Left lung (tissue), 14 donors: ENCODE measurements at places on chromosomes 1 and 21. TPM values are rescaled to one million over a fixed set of nuclear protein-coding genes. Genes with fewer than 3 reads are reported as not detected.
A peak's percentile ranks its signal among the peaks of the same experiment; 100 is the strongest.

DNA sequence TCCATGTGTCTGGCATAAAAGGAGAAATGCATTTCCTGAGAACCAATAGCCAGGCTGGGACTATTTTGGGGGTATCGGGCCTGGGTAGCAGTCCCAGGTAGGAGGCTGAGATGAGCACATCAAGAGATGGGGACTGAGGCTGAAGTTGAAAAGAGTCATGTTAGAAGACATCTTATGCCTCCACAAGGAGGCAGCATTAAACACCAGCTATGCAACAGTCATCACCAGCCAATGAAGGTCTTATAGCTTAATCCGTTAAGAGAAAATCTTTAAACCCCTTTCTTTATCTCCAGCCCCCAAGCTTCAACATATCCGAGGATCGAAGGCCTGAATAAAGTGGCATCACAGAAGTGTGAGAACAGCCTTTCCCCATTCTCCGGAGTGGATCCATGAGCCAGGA lies 640.7 kb upstream of the PTBP2 start:
- no peak for DNase-seq

DNA sequence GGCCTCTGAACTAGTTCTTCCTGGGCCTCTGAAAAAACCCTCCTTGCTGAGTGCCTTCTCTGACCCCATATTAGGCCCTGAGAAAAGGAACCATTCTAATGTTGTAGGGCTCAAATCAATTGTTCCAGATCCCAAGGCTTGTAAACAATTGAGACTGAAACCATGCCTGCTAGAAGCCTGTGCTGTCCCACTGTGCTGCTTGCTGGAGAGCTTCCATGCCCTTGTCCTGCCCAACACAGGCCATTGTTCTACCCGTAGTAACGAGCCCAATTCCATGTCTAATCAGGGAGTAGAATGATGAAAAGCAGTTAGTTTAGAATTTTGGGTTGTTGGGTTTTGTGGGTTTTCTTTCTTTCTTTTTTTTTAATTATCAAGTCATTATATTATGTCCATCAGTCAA lies 47.4 kb downstream of the ZNF281 start:
- DNase-seq: no peak

DNA sequence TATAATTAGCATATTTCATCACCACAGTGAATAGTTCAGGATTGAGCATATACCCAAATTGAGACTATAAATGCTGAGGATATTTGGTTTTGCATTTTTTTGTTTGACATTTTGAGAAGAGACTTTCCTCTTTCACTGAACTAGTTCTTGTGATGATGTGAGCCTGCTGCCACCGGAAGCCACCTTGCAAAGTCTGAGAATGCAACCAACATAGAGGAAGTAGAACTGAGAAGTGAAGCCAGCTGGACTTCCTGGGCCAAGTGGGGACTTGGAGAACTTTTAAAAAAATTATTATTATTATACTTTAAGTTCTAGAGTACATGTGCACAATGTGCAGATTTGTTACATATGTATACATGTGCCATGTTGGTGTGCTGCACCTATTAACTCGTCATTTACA lies 102.3 kb downstream of the RPE65 start:
- no peak for DNase-seq

DNA sequence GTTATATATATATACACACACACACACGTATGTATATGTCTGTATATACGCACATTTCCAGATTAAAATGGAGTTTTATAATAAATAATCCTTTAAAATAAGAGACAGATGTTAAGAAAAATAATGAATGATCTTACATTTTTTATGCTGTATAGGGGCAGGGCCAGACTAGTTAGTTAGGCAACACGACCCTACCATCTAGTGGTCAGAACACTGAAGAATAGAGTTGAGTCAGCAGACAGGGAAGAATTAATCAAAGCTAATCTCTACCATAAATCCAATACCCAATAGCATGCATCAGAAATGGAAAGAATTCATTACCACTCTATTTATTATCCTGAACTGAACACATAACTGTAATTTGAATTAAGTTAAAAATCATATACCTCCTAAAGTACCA lies 156.7 kb downstream of the BRINP3 start:
- DNase-seq: no peak

GRCh38 chr21:42558846-42559245 lies 45.2 kb downstream of the SLC37A1 start:
- DNase-seq: peak; percentile 10

- DNase-seq: peak; percentile 77
Measured at GRCh38 chr1:208652296-208653160, 408.3 kb upstream of the PLXNA2 start.

GRCh38 chr21:16587141-16587581 lies 857.4 kb downstream of the USP25 start:
- no peak for DNase-seq

GRHL3 gene
- 0.29 TPM for polyA plus RNA-seq

ASPM gene
- 19.5 TPM for polyA plus RNA-seq

SLC22A15 gene
- polyA plus RNA-seq: 4.0 TPM

SLAMF9 gene
- polyA plus RNA-seq: not detected

BMP8A gene
- polyA plus RNA-seq: 0.56 TPM

CLDN17 gene
- not detected for polyA plus RNA-seq

TSPAN1 gene
- 2.3 TPM for polyA plus RNA-seq

TNFSF4 gene
- 2.2 TPM for polyA plus RNA-seq

OLIG1 gene
- polyA plus RNA-seq: 0.10 TPM
